Stimulated activated CD8-positive, alpha-beta memory T cell treated with anti-CD3 and anti-CD28 coated beads, Interleukin-7, amount 100 ng/mL, for 4 hours (primary cell): ENCODE measurements at places on chromosomes 7 and 10.

DNA sequence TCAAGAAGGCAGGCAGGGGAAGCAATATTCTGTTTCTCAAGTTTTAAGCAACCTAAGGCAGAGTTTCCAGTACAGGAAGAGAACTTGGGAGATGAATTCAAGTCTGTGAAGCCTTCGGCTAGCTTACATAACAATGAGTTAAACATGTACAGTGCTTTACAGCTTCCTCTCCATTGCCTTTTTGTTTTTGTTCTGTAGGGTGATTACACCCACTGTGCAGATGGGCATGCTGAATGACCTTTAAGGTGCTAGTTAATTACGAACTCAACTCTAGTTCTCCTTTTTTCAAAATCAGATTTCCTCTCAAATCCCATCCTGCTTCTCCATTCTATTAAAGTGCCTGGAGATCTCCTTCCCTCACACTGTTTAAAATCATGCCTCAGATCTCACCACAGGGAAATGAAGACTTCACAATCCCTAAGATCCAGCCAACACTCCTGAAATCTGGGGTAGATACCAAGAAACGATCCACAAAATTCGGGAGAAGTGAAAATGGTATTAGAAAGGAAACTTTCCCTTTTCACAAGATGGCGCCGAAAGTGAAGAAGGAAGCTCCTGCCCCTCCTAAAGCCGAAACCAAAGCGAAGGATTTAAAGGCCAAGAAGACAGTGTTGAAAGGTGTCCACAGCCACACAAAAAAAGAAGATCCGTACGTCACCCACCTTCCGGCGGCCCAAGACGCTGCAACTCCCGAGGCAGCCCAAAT lies 16.8 kb upstream of the MSMB start:
- DNase-seq = no peak

DNA sequence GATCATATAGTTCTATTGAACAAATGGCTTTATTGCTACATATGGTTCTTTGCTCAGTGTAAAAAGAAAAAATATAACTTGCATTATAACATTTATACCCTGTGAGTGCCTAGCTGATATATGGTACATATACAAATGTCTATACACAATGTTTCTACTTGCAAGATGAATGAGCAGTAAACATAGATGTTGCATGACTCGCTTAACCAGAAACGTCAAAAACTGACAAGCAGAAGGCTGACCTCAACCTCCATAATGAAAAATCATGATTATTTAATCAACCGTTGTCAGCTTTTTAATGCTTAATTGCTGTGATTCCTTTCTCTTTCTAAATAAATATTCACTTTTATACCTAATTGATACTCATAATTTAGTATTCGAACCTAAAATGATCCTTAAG lies 183.3 kb downstream of the PTN start:
- no peak for DNase-seq

DNA sequence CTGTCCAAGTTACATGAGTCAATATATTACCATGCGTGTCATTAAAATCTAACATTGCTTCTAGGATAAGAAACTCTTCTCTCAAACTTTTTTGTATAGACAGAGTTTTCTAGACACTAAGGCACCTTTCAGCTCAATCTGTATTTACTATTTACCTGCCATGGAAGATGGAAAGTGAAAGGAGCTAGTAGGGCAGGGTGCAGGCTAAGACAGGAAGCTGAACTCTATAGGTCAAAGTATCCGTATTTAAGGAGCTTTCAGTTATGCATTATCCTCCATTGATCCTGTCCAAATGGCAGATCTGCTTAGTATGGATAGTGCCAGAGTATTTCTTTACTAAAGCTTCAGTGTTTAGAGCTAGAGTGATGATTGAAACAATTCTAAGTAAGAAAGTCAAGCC lies 612.8 kb downstream of the IPMK start:
- no peak for DNase-seq

DNA sequence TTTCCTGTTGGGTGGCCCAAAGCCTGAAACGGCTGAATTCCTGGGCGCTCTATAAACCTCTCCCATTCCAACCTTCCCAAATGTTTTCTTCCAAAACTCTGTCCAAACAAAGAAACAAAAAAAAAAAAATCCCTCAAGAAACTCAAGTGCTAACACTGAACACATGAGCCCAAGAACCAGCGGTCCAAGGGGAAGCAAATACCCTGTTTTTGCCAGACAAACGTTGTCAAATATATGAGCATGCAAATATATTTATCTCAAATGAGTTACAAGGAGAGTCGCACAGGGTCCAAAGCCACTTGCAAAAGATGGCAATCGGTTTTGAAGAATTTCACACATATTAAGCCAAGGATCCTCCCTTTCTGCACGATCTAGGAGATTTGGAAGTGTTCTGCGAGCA lies 23.3 kb upstream of the EMX2 start:
- no peak for DNase-seq

GRCh38 chr7:155660059-155660757 lies 15.7 kb downstream of the RBM33 start:
- no peak for DNase-seq

- no peak for DNase-seq
These were observed 57.5 kb downstream of the MDFIC start for GRCh38 chr7:114979388-114979787.
